ENCODE measurements at places on chromosomes 13 and 19. TPM values are rescaled to one million over a fixed set of nuclear protein-coding genes. Genes with fewer than 3 reads are reported as not detected.

Gene CYSLTR2
- 0.31 TPM for total RNA-seq

GRCh38 chr13:42393573-42394360, 121.8 kb downstream of the AKAP11 start:
- DNase-seq, result no peak

Gene FPR2
- total RNA-seq, result 0.51 TPM

DNA sequence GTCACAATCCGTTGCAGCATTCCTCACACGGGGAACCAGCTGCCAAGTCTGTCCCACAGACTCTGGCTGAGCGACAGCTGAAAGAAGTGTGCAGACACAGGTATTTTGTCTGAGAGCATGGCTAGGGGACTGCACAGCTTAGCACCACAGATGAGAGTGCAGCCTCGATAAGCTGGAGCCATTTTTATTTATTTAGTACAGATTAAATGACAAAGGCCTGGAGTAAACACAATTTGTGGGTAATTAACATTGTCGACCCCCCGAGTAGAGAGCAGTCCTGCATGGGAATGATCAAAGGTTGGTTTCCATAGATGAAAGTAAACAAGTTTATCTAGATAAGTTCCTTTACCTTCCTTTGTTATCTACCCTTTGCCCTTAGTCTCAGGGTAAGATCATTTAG, 836.2 kb downstream of the DACH1 start:
- DNase-seq, result peak; percentile 53

DNA sequence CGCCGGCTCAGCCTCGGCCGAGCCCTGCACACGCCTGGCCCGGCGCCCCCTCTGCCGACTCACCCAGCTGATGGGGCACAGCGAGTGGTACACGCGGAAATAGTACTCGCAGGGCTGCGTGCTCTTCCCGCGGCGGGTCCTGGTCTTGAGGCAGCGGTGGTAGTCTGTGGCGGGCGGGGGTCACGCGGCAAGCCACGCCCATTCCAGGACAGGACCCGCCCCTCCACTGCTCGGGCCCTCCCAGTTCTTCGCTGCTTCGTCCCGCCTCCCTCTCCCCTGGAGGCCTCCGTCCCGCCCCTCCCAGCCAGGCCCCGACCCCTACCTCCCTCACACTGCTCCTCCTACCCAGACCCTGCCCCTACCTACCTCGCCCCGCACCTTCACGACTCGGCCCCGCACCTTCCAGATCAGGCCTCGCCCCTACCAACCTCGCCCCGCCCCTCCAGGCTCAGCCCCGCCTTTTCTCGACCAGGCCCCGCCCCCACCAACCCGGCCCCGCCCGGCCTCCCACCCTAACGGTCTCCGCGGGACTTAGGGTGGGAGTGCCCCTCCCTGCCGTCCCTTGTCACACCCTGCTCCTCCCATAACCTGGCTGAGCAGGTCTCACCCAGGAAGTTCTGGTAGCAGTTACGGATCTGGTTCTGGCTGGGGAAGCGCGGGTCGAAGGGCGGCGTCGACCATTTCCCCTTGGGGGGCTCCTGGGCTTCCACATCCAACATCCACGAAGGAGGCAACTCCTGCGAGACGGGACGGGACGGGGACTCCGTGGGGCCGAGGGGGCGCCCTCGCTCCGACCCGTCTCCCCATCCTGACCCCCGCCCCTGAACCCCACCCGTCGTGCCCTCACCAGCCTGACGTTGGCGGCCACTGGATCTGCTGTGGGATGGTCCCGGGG, 469 bp downstream of the COX6B2 start:
- DNase-seq, result peak; percentile 60

DNA sequence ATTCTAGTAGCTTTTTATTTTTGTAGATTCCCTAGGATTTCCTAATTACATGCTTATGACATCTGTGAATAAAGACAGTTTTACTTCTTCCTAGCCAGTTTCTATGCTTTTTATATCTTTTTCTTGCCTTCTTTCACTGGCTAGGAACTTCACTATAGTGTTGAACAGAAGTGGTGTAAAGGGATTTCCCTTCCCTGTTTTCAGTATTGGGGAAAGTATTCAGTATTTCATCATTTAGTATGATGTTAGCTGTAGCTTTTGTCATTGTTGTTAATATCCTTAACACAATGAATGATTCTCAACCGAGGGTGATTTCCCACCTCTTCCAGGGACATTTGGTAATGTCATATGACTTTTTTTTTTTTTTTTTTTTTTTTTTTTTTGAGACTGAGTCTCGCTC, 77.3 kb downstream of the SLC6A16 start:
- no peak for DNase-seq

DNA sequence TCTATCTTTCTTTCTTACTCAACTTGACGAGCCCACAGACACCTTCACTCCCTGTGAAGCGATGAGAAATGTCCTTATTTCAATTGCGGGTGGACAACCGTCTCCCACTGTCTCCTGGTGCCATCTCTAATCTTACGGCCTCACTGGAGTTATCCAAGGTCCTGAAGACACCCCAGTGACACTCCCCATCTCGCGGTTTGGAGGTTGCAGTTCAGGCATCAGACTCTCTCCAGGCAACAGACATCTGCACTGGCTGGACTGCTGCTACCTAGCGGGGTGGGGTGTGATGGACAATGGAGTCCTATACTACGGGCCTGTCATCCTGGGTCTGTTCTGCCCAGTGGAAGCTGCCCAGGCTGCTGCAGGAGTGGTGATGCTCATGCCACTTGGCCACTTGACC, 18.3 kb upstream of the IRS2 start:
- no peak for DNase-seq

- DNase-seq, result no peak
Measured at GRCh38 chr13:44181931-44182330, 191.7 kb upstream of the SERP2 start.

GRCh38 chr13:99878921-99879610, 92.5 kb downstream of the ZIC5 start:
- DNase-seq, result no peak

GRCh38 chr13:39196965-39197646, 158.8 kb downstream of the NHLRC3 start:
- DNase-seq, result no peak

GRCh38 chr19:29674374-29675119, 9.3 kb downstream of the PLEKHF1 start:
- DNase-seq, result no peak

Gene OSCAR
- 1.5 TPM for total RNA-seq

GRCh38 chr13:41691274-41691673, 233.9 kb downstream of the RGCC start:
- no peak for DNase-seq

DNA sequence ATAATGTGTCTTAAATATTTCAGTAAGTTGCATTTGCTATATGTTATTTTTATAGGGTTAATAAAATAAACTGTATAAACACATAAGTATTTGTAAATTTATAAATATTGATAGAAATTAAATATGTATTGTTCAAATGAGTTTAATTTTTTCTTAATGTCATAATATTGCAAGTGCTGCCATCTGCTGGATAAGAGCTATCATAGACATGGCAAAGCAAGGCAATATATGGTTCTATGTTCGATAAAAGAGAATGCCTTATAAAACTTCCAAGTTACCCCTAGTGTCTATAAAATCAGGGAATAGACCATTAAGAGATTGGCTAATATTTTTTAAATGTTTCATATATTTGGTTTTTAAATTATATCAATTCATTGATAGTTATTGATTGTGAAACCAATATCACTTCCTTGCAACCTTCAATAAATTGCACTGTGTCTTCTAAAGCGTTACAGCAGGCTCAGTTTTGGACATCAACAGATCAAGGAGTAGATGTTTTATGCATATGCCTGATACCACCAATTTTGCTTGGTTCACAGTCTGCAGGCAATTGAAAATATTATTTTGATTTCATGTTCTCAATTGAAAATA, 29.0 kb upstream of the SLITRK6 start:
- DNase-seq, result peak; percentile 49

Gene FCAR
- 2.6 TPM for total RNA-seq

- no peak for DNase-seq
Measured at GRCh38 chr13:27483421-27483820, 33.1 kb upstream of the MTIF3 start.

DNA sequence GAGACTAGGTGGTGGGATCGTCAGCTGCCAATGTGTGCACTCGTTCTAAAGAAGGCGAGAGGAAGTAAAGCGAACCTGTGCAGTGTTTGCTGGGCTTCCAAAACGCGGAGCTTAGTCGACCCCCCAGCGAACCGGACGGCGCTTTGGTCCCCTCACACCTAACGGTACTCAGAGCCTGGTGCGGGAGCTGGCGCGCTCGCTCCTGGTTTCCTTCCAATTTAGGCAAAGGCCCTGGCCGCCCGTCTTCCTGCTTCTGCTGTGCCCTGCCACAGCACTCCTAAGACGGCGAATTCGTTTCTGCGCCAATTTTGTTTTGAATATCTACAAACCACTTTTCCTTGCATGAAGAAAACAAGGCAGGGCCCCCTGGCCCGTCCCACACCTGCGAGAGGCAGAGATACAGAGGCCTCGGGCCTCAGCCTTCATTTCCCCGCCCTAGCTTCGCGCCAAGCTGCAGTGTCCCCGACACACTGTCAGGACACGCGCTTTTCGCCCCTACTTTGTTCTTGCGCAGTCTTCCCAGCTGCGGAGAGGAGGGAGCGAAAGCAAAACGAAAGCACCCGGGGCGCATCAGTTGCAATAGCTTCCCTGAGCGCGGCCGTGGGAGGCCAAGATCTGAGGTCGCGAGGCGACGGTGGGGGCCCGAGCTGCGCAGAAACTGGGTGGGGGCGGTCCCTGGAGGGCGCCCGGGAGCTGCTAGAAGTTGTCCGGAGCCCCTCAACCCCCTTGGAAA, 111.9 kb downstream of the KCNRG start:
- DNase-seq, result peak; percentile 73

- DNase-seq, result no peak
Measured at GRCh38 chr19:35408284-35409171, 37.7 kb downstream of the GPR42 start.

Gene ZIM2
- total RNA-seq, result 6.1 TPM

- DNase-seq, result no peak
Measured at GRCh38 chr13:75875450-75875849, 239.3 kb downstream of the LMO7 start.

DNA sequence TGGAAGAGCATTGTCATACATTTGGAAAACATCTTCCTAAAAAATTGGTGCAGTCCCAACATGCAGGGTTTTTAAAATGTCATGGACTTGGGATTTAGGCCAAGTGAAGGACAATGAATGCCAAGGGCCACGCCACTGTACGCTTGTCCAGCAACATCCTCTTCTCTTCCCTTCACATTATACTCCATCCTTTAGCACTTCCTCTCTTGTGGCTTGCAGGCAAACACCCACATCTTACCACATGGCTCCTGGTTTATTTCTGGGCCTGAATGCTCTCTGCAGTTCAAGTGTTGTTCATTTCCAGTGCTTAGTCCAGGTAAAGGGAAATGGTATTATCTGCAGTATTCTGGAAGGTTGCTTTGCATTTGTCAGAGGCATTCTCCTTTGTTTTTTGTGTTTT, 45.0 kb downstream of the CBY2 start:
- no peak for DNase-seq

Gene ITGBL1
- total RNA-seq, result 4.3 TPM

DNA sequence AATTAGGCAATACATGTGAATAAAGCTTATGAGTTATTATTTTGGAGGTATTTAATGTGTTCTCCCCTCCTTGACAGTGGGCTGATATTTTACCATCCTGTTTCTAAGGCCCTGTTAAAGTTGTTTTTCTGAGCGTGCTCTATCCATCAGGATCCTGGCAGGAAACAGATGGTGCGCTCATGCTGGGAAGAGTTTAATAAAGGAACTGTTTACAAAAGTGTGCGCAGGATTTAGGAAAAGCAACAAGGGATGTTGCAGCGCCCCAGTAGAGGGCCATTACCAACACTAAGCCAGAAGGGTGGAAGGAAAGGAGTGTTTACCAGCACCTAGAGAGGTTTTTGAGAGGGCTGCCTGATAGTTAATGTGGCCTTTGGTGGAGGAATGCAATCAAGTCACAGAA, 374.5 kb downstream of the KCNRG start:
- DNase-seq, result peak; percentile 20

- DNase-seq, result peak; percentile 88
Measured at GRCh38 chr13:21901811-21902708, 231.2 kb downstream of the FGF9 start.

Gene PALM3
- total RNA-seq, result 0.21 TPM

DNA sequence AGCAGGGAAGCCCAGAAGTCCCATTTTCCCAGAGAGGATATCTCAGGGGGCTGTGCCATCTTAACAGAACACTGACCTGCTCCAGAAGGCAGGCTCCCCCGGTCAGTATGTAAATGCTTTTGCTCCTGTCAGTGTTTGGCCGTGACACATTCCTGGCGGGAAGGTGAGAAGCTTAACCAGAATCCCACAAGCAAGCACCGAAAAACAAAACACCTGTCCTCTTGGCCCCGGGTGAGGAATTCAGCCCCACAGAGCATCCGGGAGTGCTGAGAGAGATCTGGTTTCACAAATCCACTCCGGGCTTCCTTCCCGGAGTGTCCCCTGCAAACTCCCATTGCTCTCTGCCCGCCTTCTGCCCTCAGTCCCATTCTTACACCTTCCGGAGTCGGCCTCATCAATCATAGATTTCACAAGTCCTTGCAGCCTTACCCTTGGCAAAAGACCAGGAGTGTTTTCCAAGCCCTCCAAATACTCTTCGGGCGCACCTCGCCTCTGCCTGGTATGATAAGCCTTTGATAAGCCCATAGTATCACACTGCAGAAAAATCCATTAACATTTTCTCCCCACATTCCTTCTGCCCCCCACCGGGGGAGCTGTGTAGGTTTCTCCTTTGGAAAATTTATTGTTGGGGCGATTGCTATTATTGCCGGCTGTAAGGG, 12.2 kb downstream of the TPM4 start:
- peak; percentile 44 for DNase-seq

Gene ZNF253
- 9.1 TPM for total RNA-seq

GRCh38 chr19:40718774-40719391, 2.0 kb downstream of the ITPKC start:
- peak; percentile 55 for DNase-seq

- no peak for DNase-seq
Measured at GRCh38 chr19:32674153-32674930, 638 bp downstream of the ANKRD27 start.

GRCh38 chr19:56896095-56896494, 55.6 kb upstream of the PEG3 start:
- DNase-seq, result peak; percentile 92

Gene CD33
- 3.5 TPM for total RNA-seq

- peak; percentile 22 for DNase-seq
Measured at GRCh38 chr19:30602661-30603350, 230.6 kb downstream of the ZNF536 start.

DNA sequence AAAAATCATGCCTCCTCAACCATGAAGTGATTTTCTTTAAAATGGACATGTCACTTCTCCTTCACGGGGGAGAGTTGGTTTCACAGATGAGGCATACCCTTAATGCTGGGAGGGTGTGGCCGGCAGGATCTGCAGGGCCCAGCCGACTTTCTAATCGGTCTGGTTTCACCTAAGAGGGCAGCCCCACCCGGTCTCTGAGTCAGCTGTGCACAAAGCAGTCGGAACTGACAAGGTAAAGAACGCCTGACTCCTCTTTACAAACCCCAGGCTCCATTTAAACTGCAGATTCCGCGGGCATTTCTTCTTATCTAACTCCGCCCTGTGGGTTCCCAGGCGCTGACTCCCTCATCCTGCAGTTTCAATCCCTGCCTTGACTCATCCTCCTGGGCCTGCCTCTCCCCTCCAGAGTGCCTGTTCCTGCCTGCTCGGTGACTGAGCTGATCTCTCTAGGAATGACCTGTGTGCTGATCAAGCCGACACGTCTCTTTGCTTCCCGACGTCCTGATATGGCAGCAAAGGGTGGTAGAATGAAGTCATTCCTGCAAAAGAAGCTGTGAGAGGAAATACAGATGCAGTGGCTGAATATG, 63.4 kb downstream of the EFNB2 start:
- DNase-seq, result peak; percentile 28
